Renal cortex interstitium (tissue), 15 donors: ENCODE measurements at places on chromosomes 2 and 18. TPM values are rescaled to one million over a fixed set of nuclear protein-coding genes. Genes with fewer than 3 reads are reported as not detected.

- no peak for DNase-seq
Measured at GRCh38 chr2:95021023-95021416, 4.5 kb upstream of the MAL start.

DNA sequence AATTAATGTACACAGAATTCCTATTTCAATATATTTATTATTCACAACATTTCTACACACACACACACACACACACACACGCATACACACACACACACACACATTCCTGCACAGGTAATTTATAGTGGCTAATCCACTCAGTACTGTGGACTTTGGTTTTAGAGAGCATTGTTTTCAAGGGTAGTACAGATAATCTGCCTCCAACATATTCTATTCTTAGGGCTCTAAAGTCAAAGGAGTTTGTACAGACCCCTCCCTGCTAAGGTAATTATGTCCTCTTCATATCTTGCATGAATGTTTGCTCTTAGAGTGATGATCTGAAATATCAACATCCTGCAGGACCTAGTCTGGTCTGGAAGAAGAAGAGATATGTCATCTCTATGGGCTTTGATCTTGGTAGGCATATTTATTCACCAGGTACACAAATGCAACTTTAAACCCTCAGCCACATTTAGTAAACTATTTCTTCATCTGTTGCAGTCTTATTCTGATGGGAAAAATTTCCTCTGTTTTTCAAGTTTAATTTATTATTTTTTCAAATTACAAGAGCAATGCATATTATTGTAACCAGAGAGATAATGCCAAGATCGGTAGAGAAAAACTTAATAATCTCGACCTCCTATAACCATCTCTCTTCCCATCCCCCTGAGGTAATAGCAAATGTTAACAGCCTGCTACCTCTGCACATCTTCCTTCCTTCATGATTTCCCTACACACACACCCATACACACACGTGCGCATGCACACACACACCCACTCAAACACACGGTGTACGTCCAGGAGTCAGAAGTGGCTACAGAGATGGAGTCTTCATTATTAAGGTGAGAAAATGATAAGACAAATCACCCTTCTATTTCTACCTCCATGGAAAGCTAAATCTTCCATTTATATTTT is 18.3 kb upstream of the POLE4 start:
- no peak for DNase-seq

DNA sequence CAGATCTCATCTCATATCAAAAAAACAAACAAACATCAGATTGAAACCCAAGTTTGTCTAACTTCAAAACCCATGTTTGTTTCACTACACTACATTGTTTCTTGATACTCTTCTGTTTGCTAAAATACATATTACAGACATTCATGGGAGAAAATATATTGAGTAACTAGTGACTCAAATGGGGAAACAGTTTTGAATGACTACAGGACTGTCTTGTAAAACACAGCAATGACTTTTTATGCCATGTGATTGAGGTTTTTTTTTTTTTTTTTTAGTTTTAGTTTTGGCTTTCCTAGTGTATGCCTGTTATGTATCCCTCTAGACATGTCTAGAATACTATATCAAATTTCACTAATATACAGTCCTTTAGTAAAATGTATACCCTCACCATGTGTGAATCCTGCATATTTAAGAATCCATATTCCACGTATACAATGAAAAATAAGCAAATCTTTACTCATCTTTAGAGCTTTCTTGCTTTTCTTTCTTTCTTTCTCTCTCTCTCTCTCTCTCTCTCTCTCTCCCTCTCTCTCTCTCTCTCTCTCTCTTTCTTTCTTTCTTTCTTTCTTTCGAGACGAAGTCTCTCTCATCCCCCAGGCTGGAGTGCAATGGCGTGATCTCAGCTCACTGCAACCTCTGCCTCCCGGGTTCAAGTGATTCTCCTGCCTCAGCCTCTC is 46.6 kb upstream of the SERTAD2 start:
- no peak for DNase-seq

- DNase-seq, result no peak
Measured at GRCh38 chr2:46960618-46961017, 45.0 kb upstream of the MCFD2 start.

DNA sequence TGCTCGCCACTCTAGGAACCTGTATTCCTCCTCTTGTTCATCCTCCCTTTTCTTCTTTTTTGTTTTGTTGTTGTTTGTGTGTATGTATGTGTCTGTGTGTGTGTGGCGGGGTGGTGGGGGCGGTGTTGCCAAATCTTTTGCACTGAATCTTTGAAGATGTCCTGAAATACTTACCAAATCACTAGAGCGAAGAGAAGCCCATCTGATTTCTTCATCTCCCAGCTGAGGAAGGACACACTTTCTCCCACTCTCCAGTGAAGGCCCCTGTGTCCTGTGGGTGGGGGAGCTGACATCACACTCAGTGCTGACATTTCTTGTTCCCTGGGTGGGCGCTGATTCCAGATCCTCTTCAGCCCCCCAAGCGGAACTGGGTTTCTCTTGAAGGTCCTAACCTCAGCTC is 74.5 kb downstream of the NEDD4L start:
- no peak for DNase-seq

GRCh38 chr18:32623563-32623962 is 149.3 kb downstream of the KLHL14 start:
- DNase-seq, result no peak

DNA sequence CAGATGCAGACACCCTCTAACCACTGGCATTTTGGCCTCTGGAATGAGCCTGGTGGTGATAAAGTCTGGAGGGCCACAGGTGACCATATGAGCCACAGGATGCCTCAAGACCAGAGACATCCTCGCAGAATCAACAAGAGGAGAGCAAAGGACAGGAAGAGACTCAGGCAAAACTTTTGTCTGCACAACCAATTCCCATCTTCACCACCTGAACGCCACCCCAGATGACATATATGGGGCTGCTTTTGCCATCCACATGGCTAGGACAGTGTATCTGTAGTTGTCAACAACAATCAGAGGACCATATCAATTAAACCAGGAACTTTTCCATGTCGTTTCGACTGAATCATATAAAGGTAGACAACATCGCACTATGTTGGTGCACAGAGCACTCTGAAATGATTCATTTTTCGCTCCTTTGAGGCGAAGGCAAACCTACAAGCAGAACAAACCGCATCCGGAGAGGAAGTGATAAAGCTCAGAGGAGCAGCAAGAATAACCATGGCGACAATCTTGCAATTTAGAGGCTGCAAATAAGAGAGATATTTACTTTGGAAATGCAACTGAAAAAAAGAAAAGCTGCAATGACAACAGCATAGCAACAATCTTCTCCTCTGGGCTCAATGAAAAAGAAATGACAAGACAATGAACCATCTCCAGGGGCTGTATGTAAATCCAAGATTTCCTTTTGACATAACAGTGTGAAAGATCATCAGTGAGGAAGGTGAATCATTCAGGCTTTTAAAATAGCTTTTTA is 204.5 kb downstream of the ARL4C start:
- no peak for DNase-seq

DNA sequence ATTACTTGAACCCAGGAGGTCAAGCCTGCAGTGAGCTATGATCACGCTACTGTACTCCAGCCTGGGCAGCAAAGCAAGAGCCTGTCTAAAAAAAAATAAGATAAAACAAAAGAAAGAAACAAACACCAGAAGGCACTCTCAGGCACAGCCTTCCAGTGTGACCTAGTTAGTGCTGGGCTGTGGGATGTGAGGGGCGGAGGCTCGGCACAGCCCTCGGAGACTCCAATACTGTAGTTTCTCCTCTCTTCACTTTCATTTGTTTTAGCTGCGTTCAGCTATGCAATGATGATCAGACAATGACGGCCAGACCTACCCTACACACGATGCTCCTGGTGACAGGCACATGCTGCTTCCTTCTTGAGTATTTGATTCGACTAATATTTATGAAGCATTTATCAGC is 127.7 kb downstream of the SOCS6 start:
- DNase-seq, result no peak

GRCh38 chr18:55269622-55270021 is 310.4 kb upstream of the CCDC68 start:
- DNase-seq, result no peak

- DNase-seq, result no peak
Measured at GRCh38 chr18:8705961-8706790, 820 bp downstream of the MTCL1 start.

GRCh38 chr2:9972621-9973479 is 21.4 kb downstream of the GRHL1 start:
- DNase-seq, result no peak

CD8B2 gene
- polyA plus RNA-seq, result 0.15 TPM

DOK6 gene
- 17.1 TPM for polyA plus RNA-seq

STON1 gene
- 34.5 TPM for polyA plus RNA-seq

CHRNA1 gene
- polyA plus RNA-seq, result 4.1 TPM

ASB18 gene
- polyA plus RNA-seq, result not detected
